ENCODE measurements at places on chromosomes 7 and 10. TPM values are rescaled to one million over a fixed set of nuclear protein-coding genes. Genes with fewer than 3 reads are reported as not detected.

- peak; percentile 35 for DNase-seq
- H3K27ac ChIP-seq = no peak overlapping the region
- H3K27me3 ChIP-seq = no peaks in the 10 kb centered on the region
- peaks cover 4% of the 10 kb centered on the region for H3K4me1 ChIP-seq
Measured at GRCh38 chr7:129665013-129665401, 53.5 kb downstream of the NRF1 start.

DNA sequence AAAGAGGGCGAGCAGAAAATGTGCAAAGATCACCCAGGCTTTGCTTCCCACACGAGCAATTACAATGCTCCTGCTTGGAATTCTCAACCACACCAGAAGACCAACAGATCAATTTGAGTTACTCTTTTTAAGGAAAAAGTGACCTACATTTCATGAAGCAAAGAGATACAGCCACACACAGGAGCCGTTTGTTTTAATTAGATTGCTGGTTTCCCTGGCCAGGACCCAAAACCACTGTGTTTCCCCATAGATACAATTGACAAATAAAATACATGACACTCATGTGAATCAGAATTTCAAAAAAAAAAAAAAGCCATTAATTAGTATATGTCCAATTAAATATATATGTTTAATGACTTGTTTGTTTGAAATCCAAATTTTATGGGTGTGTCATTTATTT lies 458.3 kb downstream of the PLXDC2 start:
- DNase-seq = no peak
- H3K4me1 ChIP-seq = peaks cover 45% of the 10 kb centered on the region
- no peak overlapping the region for H3K4me3 ChIP-seq
- H3K36me3 ChIP-seq = peaks cover under 1% of the 10 kb centered on the region
- no peaks in the 10 kb centered on the region for H3K27me3 ChIP-seq

GRCh38 chr7:55140221-55140940 lies 121.6 kb downstream of the EGFR start:
- H3K36me3 ChIP-seq = no peaks in the 10 kb centered on the region
- no peak overlapping the region for H3K4me3 ChIP-seq
- H3K4me1 ChIP-seq = no peaks in the 10 kb centered on the region
- DNase-seq = no peak

Gene INSIG1
- total RNA-seq = 96.2 TPM

Gene PIK3CG
- not detected for total RNA-seq

Gene MET
- total RNA-seq = 7.0 TPM

Gene ORC5
- 14.9 TPM for total RNA-seq

Gene PTEN
- 50.5 TPM for total RNA-seq
